ENCODE measurements at places on chromosomes 4 and X.
A peak's percentile ranks its signal among the peaks of the same experiment; 100 is the strongest.

DNA sequence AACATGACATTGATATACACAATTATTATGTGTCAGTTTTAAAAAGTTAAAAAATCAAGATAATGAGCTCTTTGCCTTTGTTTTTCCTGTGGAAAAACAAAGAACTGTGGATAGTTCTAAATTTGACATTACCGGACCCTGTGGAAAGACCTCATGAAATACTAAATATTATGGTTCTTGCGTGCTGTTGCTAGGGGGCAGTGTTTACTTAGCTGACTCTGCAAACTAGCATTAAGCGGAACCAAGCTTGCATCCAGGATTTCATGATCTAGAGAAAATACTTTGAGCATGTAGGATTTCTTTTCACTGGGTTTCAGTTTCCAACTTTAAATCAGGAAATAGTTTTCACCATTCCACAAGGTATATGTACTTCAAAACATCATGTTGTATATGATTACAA lies 33.6 kb downstream of the CLCN4 start:
- DNase-seq, result peak; percentile 68

DNA sequence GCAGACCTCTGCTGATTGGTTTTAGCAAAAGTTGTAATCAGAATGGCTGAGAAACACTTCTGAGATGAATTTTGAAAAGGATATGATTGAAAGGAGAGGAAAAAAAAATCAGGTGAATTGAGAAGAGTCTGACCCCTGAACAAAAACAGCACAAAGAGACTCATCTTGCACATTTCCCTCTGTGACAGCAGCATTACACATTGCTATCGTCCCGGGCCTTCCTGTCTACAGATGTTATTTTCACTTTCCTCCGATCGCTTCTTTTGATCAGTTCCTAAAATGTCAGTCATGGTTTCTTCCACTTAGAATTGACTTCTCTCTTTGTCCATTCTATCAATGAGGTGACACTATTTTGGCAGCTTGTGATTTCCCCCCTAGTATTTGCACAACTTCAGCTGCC lies 262.6 kb downstream of the GPC3 start:
- DNase-seq, result no peak

DNA sequence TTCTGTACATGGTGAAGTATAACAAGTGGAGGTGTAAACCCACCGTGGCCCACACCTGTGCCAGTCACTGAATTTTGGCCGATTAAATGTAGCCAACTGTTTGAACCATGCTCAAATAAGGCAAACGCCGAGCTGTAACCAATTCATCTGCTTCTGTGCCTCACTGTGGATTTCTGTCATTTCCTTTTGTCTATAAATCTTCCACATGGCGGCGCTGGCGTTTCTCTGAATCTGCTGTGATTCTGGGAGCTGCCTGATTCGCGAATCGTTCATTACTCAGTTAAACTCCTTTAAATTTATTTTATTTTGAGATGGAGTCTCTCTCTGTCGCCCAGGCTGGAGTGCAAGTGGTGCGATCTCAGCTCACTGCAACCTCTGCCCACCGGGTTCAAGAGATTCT lies 19.2 kb downstream of the SUPT20HL2 start:
- DNase-seq, result peak; percentile 29

GRCh38 chrX:38192007-38192810 lies 28.5 kb downstream of the SRPX start:
- no peak for DNase-seq

DNA sequence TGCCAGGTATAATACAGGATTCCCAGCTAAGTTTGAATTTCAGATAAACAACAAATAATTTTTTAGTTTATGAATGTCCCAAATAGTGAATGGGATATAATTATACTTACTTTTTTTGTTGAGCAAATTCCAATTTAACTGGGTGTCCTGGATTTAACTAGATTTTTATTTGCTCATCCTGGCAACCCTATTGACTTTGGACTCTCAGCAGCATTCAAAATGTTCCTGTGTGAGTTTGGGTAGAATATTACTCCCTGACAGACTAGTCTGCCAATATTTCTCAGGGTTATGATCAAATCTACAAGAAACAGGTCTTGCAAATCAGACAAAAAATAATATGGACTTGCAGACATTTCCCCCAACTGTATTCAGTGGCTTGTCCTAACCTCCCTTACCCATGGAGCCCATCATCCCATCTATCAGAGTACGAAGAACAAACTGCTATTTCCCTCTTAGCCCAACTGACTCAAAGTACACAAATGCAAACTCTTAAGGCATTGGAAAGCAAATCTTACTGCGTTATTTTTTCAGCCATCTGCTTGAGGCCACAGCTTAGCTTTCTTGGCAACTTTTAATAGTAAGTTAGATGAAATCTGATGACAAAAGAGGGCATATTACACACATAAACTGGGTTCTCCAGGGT lies 20.7 kb downstream of the SETD7 start:
- no peak for DNase-seq

GRCh38 chr4:155906554-155907247 lies 3.2 kb downstream of the TDO2 start:
- DNase-seq, result peak; percentile 98

DNA sequence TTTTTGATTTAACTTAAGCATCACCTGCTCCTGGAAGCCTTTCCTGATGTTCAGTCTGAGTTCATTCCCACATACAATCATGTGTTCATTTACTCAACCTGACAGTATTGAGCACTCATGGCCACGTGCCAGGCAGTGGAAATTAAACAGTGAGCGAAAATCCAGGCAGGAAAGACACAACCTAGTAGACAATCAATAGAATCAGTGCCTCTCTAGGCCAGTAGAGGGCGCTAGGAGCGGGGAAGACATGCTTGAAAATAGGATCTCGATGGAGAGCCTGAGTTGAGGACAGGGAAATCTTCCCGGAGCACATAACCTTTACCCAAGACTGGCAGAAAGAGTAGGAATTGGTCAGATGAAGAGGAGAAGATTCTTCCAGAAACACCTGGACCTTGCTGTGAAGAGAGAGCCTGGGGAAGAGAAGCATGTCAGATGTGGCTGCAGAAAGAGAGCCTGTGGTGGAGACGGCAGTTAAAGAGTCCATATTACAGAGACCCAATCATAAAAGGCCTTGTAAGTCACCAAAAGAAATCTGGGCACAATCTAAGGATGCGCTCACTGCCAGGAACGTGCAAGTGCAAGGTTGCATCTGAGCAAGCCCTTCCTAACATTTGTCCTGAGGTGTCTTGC lies 103.5 kb downstream of the LDB2 start:
- DNase-seq, result peak; percentile 62

- no peak for DNase-seq
Observed at GRCh38 chr4:93814722-93815121, 13.8 kb upstream of the ATOH1 start.

- no peak for DNase-seq
Observed at GRCh38 chr4:121219227-121219626, 55.1 kb upstream of the TNIP3 start.

DNA sequence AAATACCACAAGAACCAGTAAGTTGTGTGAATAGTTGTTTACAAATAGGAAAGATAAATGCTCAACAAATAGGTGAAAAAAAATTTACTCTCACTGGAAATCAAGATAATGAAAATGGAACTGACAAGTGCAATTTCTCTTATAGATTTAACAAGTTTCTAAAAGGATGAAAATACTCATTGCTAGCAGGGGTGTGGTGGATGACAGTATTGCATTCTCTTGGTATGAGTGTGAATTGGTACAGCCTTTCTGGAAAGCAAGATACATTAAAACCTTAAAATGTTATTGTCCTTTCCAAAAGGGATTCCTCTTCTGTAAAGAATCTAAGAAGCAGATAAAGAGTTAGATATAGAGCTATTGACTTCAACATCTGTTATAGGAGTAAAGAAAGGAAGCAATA lies 240.0 kb upstream of the RPS6KA3 start:
- no peak for DNase-seq

DNA sequence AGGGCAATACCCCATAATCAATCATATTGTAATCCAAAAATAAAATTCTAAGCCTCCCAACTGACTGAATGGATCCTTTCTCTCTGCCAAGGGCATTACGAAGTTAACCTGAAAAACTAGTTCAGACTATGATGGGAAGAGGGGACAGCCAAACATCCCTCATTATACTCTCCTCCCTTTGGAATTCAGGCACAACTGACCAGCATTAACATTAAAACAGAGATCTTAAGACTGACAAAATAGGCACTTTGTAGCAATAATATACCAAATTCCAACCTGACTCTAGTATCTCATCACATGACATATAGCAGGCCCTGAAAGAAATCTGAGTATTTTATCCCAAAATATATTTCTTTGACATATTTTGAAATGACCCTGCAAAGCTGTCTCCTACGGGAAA lies 55.0 kb upstream of the SPP1 start:
- no peak for DNase-seq

DNA sequence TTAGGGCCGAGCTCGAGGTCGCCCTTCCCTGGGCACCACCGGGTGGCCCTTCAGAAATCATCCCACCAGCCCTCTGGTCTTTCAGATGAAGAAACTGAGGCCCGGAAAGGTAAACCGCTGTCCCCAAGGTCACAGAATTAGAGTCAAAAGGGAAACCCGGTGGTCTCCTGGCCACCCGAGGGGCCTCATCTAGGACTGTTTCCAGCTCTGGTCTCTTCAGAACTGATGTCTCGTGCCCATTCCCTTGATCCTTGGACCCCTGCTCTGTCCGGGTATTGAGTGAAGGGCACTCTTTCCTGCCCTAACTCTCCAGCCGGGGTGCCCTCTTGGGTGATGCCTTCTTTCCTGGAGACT lies 841 bp downstream of the HTRA3 start:
- DNase-seq, result no peak

GRCh38 chr4:156313497-156313896 lies 359.8 kb upstream of the CTSO start:
- DNase-seq, result no peak

- no peak for DNase-seq
Observed at GRCh38 chr4:173684223-173684622, 154.2 kb upstream of the HAND2 start.

DNA sequence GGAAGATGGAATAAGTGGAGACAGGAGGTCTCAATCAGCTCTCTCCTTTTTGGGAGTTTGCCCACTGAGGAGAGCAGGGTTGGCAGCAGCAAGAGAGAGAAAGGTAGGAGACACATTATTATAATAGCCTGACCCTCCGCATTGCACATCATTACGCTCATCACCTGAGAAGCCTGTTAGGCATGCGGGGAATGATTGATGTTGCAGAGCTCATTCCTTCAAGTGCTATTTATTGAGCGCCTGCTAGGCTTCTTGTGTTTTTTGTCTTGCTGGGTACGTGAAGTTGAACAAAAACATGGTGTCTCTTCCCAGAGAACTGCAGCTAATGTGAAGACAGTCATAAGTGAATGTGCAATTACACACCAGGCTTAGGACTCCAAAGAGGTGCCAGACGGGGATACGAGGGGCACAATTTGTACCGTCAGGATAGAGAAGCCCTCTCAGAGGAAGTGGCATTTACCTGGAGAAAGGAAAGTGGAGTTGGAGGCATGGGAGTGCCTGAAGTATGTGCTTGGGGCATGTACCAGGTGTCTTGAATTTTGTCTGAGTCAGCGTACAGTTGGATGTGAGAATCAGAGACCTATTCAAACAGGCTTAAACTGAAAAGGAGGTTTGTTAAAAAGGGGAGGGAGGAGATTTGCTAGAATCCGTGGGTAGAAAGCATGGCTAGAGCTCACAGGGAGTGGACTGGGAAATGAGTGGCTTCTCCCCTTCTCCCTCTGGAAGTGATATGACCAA lies 90.2 kb upstream of the SOD3 start:
- no peak for DNase-seq

- DNase-seq, result peak; percentile 74
Observed at GRCh38 chr4:54400802-54401201, 171.7 kb downstream of the PDGFRA start.

DNA sequence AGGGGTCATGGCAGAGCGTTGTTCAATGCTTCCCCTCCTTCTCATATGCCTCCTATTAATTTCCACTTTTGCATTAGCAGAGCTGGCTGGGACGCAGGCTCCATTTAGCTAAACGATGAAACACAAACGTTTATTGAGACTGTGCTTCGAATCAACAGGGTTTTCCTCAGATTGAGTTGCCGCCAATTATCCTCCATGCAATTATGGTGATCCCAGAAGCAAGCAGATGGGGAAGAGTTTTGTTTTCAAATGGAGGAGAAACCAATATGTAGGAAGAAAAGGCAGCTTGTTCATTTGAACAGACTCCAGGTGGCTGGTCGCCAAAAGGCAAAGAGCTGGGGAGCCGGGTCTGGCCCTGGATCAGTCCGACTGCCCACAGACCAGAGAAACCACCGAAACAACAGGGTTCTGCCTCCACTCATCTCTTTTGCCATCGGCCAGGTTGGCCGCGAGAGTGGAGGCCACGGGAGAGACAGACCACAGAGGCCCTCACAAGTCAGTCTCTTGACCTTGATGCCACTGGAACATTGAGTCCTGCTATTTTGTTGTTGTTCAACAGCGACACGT lies 184.8 kb downstream of the GBA3 start:
- no peak for DNase-seq

DNA sequence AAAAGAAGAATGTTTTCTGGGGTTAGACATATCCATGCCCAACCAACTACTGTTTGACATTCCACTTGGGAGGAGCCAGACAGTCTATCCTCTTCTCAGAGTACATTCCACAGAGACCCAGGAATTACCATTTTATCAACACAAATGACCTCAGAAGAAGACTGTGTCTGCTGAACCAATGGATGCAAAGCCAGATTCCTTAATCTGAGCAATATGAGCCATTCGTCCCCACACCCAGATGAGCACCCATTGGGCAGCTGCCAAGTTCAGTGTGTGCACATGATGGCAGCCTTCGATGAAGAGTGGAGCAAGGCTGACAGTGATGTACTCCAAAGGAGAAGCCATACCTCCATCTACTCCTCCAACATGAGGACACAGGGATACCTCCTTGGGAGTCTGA lies 111.3 kb downstream of the ZNF674 start:
- DNase-seq, result peak; percentile 13

GRCh38 chrX:41653125-41653524 lies 35.6 kb upstream of the GPR34 start:
- DNase-seq, result no peak

DNA sequence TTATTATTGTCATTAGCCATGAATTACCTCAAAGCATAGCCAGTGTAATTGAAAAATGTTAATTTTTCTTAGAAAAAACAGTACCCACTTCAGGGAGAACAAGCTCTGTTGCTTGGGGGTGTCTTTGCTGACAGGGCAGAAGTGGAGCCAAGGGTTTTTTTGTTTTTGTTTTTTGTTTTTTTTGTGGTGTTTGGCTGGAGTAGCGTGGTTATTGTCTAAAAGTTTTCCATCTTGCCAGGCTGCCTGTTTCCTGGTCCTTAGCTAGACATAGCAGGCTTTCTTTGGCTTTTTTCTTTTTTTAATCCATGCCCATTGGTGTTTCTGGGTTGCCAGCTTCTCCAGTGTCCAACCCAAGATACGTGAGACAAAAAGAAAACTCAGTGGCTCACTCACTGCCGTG lies 61.5 kb downstream of the CASP3 start:
- no peak for DNase-seq

- DNase-seq, result no peak
Observed at GRCh38 chr4:39745920-39746319, 48.0 kb downstream of the UBE2K start.

DNA sequence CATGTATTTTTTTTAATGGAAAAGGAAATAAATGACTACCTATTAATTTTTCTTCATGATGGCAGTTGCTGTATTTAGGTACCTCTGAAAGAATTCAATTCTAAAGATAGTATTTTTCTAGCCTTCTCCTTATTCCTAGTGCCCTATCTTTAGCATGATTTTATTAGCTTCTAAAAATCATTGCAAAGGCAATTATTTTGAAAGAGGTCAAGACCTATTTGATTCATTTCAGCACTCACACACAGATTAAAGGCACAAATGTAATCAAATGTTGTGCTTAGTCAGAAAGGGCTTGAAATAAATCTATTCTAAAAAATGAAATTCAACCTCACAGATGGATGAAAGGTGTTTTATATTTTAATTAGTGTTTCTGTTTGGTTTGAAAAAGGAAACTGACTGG lies 74.8 kb upstream of the POF1B start:
- DNase-seq, result no peak

GRCh38 chrX:136589966-136590365 lies 58.0 kb downstream of the VGLL1 start:
- DNase-seq, result no peak
